ENCODE measurements at places on chromosomes 2 and 18.

GRCh38 chr18:12318334-12318697 is 10.3 kb downstream of the TUBB6 start:
- no peaks in the 10 kb centered on the region for H3K36me3 ChIP-seq
- H3K27me3 ChIP-seq = no peaks in the 10 kb centered on the region
- H3K27ac ChIP-seq = no peak overlapping the region

DNA sequence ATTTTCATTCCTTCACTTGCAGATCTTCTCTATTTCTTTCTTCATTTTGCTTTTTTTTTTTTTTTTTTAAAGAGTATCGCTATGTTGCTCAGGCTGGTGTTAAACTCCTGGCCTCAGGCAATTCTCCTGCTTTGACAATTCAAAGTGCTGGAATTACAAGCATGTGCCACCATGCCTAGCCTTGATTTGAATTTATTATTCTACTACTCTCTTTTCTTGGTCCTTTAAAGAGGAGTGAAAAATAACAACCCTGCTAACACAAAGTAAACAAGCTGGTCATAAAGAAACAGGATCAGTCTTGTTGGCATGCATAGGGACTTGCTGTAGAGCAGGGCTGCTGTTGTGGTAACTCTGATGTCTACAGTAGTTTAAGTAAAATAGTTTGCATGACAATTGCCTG is 1615.3 kb upstream of the ZEB2 start:
- H3K27ac ChIP-seq = no peak overlapping the region
- no peak for DNase-seq
- H3K4me1 ChIP-seq = no peaks in the 10 kb centered on the region

GRCh38 chr18:57533868-57534510 is 52.5 kb downstream of the FECH start:
- no peak overlapping the region for H3K27ac ChIP-seq
- peaks cover 35% of the 10 kb centered on the region for H3K27me3 ChIP-seq
- no peak for DNase-seq
- H3K4me3 ChIP-seq = no peak overlapping the region
- H3K36me3 ChIP-seq = no peaks in the 10 kb centered on the region

- no peak overlapping the region for H3K27ac ChIP-seq
- no peak for DNase-seq
- no peaks in the 10 kb centered on the region for H3K27me3 ChIP-seq
Measured at GRCh38 chr2:61266632-61267505, 104.9 kb downstream of the C2orf74 start.

Measured in T-helper 17 cell (primary cell).